ENCODE measurements at places on chromosomes 7 and 10.

DNA sequence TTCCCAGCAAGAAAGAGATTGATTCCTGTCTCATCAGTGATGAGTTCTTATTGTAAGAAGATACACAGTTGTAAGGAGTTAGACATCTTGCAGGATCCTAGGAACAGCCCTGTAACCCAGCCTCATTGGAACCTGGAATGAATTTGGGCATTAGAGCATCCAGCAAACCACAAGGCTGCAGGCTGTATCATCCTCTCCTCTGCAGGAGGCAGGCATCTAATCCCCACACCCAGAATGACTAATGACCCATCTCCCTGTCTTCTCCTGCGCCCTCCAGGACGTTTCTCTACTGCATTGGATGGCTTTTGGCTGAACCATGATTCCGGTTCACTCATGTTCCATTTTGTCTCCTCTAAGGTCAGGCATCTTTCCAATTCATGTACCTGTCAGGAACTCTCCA lies 233.9 kb downstream of the POU6F2 start:
- DNase-seq = no peak

DNA sequence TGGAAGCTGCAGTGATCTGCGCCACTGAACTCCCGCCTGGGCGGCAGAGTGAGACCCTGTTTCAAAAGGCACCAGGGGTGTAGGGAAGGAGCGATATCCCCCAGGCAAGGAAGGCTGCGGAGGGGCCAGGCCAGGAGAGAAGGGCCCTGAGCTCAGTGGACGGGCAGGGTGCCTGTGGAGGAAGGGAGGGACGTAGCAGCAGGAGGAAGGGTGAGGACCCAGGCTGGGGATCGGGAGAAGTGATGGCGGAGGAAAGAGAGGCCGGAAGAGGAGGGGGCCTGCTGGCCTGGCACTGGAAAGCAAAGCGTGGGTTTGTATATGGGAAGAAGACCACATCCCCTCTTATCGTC lies 45.6 kb downstream of the ALOX5 start:
- DNase-seq = no peak

GRCh38 chr7:114889646-114890285 lies 32.1 kb upstream of the MDFIC start:
- peak; percentile 92 for DNase-seq

- DNase-seq = no peak
Observed at GRCh38 chr10:103742824-103743223, 112.6 kb downstream of the SH3PXD2A start.

- DNase-seq = peak; percentile 43
Observed at GRCh38 chr10:87842776-87843497, 20.4 kb downstream of the KLLN start.

- DNase-seq = no peak
Observed at GRCh38 chr10:86007171-86007570, 359.4 kb downstream of the GRID1 start.

GRCh38 chr7:97043281-97043680 lies 18.6 kb upstream of the DLX5 start:
- DNase-seq = peak; percentile 48

DNA sequence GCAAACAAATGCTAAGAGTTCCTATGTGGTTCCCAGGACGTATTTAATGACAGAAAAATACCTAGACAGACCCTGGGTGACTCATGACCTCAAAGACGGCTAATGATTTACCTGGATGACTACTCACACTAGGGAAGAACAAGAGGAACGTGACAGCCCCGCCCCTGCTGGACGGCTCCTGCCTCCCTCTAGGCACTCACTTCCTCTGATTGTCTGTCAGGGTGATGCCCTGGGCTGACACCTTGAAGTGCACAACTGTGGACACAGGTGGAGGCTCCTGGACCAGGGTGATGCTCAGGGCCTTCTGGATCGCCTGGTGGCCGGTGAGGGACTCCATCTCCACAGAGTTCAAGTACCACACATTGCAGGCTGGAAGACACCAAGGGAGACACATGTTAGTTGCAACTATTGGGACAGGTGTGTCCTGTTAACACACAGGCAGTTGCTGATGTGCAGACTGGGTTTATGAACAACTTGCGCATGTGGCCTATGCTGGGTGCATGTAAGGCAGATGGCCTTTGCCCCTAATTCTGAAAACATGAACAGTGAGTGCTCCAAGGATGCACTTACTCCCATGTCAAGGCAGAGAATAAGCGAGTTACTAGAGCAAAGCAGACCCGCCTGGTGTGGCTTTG lies 298.3 kb downstream of the TNS3 start:
- DNase-seq = no peak

DNA sequence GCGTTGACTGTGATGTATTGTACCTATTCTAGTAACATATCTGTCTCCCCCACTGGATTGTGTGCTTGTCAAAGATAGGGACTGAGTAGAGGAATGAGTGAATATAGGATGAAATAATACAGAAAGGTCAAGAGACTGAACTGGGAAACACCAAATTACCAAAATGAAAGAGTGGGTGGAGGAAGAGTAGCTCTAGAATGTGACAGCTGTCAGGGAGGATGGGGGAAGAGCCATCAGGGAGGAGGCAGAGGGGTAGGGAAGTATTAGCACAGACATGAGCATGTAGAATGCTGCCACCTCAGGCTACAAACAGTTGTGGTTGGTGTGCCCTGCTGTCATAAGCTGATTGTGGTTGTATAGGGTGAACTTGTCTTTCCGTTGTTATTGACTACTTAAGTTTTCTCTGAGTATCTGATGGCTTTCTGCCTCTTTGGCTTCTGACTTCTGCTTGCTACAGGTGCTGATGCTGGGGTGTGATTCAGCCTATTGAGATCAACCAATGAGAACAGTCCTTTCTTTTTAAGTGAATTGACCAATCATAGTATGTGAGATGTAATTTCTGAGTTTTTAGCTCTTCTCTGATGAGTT lies 5.6 kb downstream of the CCSER2 start:
- DNase-seq = peak; percentile 19

- DNase-seq = no peak
Observed at GRCh38 chr10:100153239-100153825, 32.5 kb downstream of the ERLIN1 start.

DNA sequence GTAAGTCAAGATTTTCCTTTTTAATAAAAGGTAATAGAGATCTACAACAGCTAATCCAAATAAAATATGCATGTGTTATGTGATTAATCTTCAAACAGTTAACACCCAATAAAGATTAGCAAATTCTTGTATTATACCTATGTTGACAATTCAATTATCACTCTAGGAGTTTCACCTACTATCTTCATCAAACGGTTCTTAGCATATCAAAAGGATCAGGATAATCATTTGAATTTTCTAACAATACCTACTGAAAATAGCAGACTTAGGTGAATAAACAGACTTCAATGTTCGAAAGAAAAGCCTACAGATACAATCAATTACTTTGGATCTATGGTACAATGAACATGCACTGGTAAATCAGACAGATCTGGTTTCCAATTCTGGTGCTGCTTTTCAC lies 268.3 kb downstream of the CACNA2D1 start:
- DNase-seq = no peak

DNA sequence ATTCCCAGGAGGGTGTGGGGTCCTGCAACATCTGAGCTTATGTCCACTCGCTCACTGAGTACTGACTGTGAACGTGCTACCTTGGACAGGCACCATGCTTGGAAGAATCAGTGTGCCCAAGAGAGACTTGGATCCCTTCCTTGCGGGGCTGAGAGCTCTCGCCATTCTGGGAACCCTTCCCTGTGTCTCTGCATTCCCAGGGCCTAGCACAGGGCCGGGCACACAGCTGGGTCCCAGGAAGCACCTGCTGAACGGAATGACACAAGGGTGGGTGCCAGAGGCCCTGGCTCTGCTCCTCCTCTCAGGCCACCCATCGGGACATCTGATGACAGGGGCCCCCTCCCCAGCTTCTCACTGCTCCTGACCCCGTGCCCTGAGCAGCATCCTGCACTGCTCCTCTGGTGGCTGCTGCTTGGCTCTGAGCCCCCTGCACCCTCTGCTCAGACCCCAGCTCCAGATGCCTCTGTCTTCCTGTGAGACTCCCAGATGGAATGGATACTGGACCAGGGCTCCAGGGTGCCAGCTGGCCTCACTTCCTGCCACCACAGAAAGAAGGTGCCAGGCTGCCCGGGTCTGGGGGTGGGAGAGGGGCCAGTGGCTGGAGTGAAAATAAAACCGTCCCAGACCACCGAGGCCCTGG lies 129.6 kb downstream of the NEURL1 start:
- no peak for DNase-seq

DNA sequence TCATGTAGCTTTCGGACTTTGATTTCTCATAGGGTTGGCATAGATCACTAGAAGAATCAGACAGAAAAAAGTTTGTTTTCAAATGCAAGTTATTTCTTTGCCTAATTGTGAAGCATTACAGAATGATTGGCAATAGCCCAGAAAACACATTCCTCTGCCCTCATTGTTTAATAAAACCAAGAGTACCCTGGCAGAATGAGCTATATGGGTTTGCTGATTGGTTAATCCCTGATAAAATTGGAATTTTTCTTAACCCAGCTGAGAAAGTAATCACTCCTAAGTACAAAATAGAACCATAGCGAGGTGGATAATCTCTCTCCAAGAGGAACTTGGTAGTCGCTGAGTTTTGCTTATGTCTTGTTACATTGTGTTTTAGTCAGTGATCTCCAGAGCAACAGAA lies 30.9 kb upstream of the CREB5 start:
- no peak for DNase-seq

DNA sequence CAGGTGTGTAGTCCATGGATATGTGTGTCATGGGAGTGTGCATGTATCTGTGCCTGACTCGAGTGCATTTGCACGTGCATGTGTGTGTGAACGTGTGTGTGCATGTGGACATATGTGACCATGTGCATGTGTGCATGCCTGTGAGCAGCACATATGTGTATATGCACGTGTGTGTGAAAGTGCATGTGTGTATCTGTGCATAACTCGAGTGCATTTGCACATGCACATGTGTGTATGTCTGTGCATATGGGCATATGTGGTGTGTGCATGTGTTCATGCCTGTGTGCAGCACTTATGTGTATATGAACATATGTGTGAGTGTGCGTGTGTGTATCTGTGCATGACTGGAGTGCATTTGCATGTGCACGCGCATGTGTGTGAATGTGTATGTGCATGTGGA lies 35.2 kb upstream of the GNA12 start:
- no peak for DNase-seq
